ENCODE measurements at places on chromosomes 4 and X.
A peak's percentile ranks its signal among the peaks of the same experiment; 100 is the strongest.

- no peak for DNase-seq
Observed at GRCh38 chrX:51144828-51145442, 187.7 kb upstream of the NUDT10 start.

GRCh38 chr4:83542225-83542624, 6.3 kb downstream of the GPAT3 start:
- no peak for DNase-seq

GRCh38 chr4:1570291-1571164, 113.6 kb downstream of the FAM53A start:
- DNase-seq, result no peak

- DNase-seq, result no peak
Observed at GRCh38 chrX:10240918-10241317, 84.1 kb downstream of the CLCN4 start.

- peak; percentile 62 for DNase-seq
Observed at GRCh38 chr4:87150498-87151261, 69.7 kb downstream of the KLHL8 start.

DNA sequence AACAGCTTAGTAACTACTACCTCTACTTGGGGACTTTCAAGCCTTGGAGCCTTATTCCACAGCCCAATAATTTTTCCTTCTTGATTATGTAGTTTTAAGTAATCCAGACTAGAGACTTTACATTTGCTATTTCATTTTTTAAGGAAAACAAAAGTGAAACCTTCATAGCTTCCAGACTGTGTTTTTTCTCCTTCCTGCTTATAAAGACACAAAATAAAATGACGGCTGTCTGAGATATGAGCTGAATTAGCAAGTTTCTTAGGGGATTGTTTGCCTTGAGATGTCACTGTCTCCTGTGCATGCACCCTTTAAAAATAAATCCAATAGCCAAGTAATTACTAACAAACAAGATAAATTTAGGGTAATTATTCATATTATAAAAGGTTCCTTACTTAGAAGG, 78.8 kb upstream of the PACRGL start:
- no peak for DNase-seq

DNA sequence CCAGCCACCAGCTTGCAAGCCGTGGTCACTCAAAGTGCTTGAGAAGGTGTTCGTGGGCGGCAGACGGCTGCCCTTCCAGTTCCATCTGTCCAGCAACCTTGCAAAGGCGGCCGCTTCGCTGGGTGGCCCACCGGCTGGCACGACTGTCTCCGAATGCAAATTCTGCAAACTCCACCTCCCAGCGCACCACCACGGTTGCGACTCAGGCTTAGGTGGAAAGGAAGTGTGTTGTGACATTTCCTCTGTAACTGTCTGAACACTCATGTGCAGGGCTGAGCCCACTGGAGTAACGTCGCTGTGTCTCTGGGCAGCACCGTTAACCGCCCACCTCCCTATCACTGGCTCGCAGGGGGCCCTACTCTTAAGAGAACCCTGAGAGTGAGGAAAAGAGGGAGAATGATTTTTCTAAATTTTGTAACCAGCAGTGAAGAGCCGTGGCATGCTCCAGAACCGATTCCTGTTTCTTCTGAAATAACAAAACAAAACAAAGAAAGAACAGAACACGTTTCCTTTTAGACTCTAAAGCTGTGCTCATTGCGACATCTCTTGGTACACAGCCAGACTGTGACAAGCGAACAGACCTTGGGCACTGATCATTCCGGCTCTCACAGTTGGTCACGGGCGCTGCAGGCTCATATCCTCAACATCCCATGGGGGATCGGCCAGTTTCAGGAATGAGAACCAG, at the start of gene P2RY8:
Gene P2RY8 (minus strand): TSS at position 155 of the 685 bp plus-strand sequence. CDS start 70,627 bp downstream, outside the sequence.
- peak; percentile 62 for DNase-seq

All from stimulated activated naive CD4-positive, alpha-beta T cell (primary cell).